Stimulated activated CD8-positive, alpha-beta memory T cell treated with anti-CD3 and anti-CD28 coated beads, Interleukin-7, amount 100 ng/mL, for 1 hour (primary cell): ENCODE measurements at places on chromosomes 2 and 18.

DNA sequence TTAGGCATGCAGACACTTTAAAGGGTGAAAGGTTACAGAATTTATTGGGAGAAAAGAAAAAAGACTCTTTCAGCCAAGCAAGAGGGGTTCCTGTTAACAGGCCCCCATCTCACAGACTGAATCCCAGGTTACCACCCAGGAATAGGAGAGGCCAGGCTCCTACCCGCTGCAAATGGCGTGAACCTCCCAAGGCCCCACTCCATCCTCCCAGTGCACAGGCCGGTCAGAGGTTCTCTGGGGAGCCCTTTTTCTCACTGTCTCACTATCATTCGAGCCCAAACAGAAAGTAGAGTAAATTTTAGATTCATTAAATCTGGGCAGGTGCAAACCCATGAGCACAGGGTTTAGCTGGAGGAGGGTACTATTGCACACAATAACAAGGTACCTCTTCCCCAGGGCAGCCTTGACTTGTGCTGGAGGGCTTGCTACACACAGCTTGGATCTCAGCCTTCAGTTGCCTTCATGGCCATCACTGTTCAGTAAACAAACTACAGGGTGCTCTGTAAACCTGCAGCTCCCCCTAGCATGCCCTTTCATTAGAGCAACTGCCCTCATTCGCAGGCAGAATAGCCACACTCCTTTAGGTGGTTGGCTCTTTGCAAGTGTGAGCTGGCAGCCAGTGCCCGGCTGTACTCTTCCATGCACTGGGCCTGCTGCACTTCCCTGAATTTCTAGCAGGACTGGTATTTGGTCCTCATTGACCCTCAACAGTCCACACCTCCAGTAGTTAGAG lies 7.3 kb upstream of the PLEK start:
- DNase-seq: no peak

- DNase-seq: no peak
Measured at GRCh38 chr2:48940606-48941005, 185.1 kb upstream of the LHCGR start.

DNA sequence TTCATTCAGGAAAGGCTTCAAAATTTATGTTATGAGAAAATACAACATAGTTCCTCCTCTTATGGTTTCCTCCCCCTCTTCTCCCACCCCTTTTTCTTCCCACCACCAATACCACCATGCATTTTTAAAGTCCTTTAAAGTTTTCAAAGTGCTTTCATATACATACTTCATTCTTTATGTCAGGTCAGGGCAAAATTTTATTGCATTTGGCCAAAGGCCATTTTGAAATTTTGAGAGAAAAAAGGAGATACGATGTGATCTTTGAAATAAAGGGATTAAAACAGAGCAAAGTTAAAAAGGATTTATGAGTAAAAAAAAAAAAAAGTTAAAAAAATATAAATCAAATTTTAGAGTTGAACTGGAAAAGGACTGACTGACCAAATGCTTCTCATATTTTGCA lies 792.5 kb upstream of the FANCL start:
- no peak for DNase-seq

- no peak for DNase-seq
Measured at GRCh38 chr2:240620149-240620731, 5.0 kb upstream of the GPR35 start.

GRCh38 chr2:515441-516127 lies 161.6 kb downstream of the TMEM18 start:
- no peak for DNase-seq
